Pons (tissue), 1 donor: ENCODE measurements at places on chromosomes 1 and 21.

- DNase-seq = no peak
These were observed 12.7 kb upstream of the EIF4G3 start for GRCh38 chr1:21189421-21189820.

GRCh38 chr1:15886611-15887167 is 39.2 kb downstream of the SPEN start:
- no peak for DNase-seq

GRCh38 chr1:3292868-3293562 is 161.4 kb upstream of the ARHGEF16 start:
- DNase-seq = no peak

- DNase-seq = no peak
These were observed 23.3 kb downstream of the RIMKLA start for GRCh38 chr1:42403880-42404400.

- DNase-seq = peak; percentile 87
These were observed 239.1 kb upstream of the IRF2BP2 start for GRCh38 chr1:234848972-234849649.

DNA sequence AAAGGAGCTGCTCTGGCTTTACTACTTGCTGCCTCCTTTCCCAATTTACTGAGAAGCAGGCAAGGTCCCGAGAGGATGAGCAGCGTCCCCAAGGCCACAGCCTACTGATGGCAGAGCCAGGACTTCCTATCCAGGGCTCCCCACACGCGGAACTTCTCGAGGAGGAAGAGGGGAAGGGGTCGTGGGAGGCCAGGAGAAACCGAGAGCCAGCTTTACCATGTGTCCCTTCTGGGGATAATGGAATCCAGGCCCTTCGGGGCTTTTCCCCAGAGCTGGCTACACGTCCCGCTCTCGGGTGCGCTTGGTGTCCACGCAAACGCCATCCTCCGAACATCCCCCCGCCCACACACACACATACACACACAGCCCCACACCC is 4.3 kb upstream of the CCN1 start:
- DNase-seq = no peak

- DNase-seq = no peak
These were observed 119.7 kb downstream of the PLPPR4 start for GRCh38 chr1:99384021-99384420.

- peak; percentile 0 for DNase-seq
These were observed 23.9 kb downstream of the SLC2A1 start for GRCh38 chr1:42934541-42935312.

GRCh38 chr1:47926461-47926999 is 70.7 kb downstream of the TRABD2B start:
- no peak for DNase-seq

DNA sequence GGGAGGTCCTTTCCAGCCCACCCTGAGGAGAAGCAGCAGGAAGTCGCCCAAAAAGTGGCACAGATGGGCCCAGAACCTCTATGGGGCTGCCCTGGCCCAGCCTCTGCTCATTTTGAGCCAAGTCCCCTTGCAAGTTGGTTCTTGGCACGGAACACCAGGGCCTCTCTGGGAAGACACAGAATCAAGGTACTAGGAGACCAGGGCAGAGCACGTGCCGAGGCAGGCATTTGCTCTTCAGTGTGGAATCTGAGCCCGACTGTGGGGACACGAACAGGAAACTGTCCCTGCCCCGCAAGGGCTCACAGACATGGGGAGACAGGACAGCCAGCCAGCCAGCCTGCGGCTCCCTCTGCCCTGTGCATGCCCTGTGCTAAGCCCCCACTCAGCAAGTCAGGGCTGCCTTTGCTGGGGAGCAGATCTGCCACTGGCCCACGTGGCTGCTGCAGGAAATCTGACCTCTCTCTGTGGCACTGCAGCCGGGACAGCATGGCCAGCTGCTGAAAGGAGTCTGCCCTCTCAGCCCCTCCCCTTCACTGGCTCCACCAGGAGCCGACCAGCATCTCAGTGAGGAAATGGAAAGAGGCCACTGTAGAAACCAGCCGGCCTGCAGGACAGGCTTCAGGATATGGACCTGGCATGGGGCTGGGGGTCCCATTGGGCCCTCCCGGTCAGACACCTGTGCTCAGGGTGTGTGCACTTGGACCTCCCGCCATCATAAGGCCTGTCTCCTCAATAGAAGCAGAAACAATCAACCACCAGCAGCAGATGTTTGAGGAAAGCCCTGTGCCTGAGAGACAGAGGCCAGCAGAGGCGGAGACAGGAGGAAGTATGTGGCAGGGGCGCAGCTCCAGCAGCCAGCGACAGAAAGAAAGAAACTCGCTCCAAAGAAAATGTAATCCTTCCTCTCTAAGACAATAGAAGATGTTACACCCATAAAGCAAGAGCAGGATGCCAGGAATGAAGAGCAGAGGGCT is 3.7 kb downstream of the ARHGEF16 start:
- DNase-seq = peak; percentile 70

GRCh38 chr1:185463011-185463410 is 146.0 kb upstream of the IVNS1ABP start:
- no peak for DNase-seq

DNA sequence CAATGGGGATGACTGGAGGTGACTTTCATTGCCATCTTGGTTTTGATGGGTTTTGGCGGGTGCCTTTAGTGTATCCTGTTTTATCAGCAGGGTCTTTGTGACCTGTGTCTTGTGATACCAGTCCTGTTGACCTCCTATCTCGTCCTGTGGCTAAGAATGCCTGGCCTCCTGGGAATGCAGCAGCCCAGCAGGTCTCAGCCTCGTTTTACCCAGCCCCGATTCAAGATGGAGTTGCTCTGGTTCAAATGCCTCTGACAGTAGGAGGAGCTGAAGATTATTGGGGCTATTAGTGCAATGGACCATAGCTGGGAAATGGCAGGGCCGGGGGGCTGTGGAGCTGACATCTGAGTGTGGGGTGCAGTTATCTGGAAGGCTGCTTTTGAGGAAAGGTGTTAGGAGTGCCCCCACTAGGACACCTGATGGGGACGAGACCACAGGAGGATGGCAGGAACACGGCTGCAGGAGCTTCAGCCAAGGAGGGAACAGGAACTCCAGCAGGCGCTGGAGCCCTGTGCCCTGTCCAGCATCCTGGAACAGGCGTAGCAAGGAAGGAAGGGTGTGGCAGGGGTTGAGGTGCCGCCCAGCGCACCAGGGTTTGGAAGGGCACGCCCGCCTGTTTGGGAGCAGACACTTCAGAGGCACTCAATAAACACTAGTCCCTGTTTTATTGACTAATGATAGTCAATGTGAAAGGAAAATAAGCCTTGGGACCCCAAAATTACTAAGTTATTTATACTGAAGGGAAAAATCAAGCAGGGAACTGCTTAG is 15.3 kb upstream of the AGPAT3 start:
- DNase-seq = no peak

- DNase-seq = no peak
These were observed 125.2 kb upstream of the PTBP2 start for GRCh38 chr1:96596226-96596922.

- DNase-seq = no peak
These were observed 30.3 kb upstream of the ECE1 start for GRCh38 chr1:21320410-21321108.

GRCh38 chr1:201883266-201883665 is 5.4 kb upstream of the SHISA4 start:
- no peak for DNase-seq
